Thoracic aorta (tissue), 2 donors: ENCODE measurements at places on chromosomes 16 and 17.
A peak's percentile ranks its signal among the peaks of the same experiment; 100 is the strongest.

GRCh38 chr16:85994492-85995490 is 95.8 kb downstream of the IRF8 start:
- DNase-seq, result no peak

DNA sequence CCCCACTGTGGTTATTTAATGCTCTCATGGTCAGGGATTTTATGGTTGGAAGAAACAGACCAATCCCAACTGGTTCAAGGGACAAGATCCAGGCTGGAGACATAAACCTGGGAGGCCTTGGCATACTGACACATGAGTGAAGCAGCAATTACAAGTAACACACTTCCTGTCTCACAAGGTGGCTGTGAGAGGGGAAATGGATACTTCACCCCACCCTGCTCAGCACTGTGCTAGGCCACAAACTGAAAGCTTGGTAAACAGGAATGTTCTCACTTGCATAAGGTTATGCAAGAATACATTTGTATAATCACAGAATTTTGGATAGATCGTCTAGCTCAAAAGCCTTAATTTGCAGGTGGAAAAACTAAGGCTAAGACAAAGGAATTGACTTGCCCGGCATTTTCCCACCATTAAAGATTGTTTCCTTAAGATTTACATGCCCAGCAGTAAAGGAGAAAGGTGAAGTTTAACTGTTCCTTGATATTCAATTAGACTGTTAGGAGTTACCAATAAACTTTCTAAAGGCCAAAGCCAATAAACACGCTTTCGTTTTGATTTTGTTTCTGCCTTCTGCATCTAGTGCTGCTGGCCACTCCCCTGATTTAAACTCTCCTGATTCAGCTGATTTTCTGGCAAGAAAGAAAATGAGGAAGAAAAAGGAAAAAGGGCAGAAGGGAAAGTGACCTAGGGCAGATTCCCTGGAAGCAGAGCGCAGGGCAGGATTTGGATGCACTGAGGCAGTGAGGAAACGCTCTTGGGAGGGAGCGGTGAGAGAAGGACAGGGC is 215.6 kb upstream of the CDH5 start:
- DNase-seq, result no peak

DNA sequence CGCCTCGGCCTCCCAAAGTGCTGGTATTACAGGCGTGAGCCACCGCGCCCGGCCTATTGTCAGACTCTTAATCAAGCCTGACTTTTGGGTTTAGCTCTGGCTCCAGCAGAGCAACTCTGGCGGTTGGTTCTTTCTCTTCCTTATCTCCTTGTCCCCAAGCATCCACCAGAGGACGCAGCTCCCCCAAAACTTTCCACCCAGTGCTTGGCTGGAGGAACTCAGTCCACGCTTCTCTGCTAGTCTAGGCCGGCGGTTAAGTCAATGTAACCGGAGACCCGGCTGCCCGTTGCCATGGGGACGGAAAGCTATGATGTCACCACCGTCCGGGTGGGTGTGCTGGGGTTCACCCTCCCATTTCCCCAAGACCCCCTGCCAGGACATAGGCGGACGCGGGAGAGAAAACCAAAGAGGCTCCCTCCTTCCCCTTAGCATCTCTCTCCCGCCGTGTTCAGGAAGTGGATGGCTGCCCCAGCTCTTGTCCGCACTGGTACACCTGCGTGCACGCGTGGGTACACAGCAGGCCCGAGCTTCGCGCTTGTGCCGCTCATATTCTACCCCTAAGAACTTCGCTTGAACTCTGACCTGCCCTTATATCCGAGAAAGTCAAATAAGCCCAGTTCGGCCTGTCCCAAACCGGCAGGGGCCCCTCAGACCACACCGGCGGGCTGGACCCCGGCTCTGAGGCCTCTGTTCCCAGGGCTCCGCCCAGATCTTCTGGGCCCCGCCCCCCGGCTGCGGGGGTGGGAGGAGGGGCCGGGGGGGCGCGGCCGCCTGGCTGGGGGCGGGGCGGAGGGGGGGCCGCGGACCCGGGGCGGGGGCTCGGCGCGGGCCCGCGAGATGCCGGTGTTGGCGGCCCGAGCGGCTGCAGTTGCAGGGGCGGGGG is at the start of gene RND2:
RND2 (plus strand) TSS at position 825 of the 883 bp plus-strand sequence. CDS start 117 bp downstream, outside the sequence.
- peak; percentile 83 for DNase-seq

DNA sequence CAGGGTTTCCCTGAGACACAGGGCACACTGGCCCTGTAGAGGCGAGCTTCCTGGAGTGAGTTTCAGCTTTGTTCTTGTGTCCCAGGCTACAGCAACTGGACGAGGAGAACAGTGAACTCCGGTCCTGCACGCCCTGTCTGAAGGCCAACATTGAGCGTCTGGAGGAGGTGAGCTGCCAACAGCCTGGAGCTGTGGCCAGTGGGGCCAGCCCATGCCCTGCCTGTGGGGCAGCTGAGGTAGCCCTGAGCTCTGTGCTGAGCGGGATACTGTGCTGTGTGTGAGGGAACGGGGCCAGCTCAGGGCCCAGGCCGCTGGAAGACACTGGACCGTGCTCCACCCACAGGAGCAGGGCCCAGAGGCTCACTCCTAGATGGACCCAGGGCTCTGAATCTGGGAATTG is 8.7 kb upstream of the CAPN15 start:
- DNase-seq, result no peak

GRCh38 chr17:6668727-6669425 is 17.3 kb downstream of the C17orf100 start:
- no peak for DNase-seq

- DNase-seq, result no peak
Observed at GRCh38 chr17:33667671-33668070, 374.6 kb upstream of the ASIC2 start.
